ENCODE measurements at places on chromosomes 12 and 14.

GRCh38 chr12:122138181-122138580, 35.8 kb downstream of the IL31 start:
- DNase-seq: no peak

DNA sequence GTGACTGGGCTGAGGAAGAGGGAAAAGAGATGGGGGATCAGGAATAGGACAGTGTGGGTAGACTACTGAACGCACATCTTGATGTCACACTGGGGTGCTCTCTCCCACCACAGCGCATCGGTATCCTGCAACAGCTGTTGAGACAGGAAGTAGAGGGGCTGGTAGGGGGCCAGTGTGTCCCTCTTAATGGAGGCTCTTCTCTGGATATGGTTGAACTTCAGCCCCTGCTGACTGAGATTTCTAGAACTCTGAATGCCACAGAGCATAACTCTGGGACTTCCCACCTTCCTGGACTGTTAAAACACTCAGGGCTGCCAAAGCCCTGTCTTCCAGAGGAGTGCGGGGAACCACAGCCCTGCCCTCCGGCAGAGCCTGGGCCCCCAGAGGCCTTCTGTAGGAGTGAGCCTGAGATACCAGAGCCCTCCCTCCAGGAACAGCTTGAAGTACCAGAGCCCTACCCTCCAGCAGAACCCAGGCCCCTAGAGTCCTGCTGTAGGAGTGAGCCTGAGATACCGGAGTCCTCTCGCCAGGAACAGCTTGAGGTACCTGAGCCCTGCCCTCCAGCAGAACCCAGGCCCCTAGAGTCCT, 6.9 kb downstream of the C1QL4 start:
- DNase-seq: no peak

DNA sequence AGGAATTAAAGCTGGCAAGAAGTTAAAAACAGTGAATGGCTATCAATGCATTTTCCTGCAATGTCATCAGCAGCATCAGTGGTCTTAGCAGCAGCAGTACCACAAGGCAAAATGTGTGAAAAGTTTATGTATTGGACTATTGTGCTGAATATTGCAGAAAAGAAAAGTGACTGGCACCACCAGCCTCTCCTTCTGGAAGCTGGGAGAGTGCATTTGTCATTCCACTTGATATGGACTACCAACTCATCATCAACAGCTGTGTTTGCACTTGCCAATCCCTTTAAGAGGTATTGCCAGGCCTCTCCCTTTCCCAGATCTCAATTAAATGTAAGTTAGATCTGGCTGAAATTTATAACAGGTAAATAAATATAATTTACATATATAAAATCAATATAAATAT, 151.0 kb upstream of the GZMB start:
- no peak for DNase-seq

- DNase-seq: no peak
Measured at GRCh38 chr14:31934767-31935266, 142.3 kb upstream of the ARHGAP5 start.

DNA sequence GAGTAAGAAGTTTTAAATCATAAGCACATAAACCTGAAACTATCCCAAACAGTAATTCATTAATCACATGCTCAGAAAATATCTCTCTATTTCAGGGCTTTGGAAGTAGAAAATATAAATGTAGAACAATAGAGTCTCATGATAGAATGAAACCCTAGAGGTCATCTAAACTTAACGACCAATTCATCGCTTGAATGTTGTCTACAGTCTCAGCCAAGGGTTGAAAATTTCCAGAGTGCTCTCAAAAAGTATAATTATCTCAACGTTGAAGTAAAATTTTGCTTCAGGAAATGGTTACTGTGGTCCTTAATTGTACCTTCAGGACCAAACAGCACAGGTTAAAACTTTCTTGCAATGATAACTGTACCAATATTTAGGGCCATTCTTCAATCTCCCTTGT, 1053.6 kb upstream of the SEL1L start:
- DNase-seq: no peak

GRCh38 chr12:20280515-20280914, 87.8 kb upstream of the PDE3A start:
- no peak for DNase-seq

DNA sequence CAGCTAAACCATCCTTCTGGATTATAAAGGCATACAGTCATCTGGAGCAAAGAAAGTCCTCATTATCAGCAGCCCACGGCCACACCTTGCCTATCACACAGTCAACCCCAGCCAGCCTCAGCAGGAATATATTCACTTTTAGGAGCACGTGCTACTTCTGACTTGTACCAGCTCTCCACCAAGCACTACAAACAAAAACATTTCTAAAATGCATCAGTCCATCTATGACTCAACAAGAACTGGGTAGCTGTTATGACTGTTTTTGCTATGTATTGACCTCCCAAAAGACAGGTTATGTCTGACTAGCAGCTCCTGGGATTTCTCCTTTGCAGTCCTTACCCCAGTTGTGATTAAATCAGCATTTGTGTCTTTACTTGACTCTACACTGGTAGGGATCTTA, 31.2 kb downstream of the NUAK1 start:
- no peak for DNase-seq

DNA sequence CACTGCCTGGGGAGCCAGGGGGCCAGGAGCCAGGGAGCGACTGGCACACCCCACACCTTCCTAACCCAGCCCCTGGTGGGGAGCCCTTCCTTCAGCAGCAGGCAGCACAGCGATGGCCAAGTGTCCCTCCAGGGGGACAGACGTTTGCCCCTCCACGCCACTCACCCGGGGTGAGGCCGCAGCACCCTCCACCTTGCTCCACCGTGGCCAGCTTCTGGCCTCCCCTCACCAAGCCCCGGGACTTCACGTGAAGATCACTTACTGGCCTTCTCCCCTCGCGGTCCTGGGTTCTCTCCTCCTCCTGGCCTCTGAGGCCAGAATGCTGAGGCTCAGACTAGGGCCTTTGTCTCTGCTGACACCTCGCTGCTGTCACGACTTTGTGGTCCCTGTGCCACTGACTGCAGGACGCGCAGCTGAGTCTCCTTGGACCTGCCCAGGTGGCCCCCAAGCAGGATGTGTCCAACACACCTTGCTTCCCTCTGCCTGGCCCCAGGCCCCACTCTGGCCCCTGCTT, 3.5 kb upstream of the ASPG start:
- DNase-seq: no peak

DNA sequence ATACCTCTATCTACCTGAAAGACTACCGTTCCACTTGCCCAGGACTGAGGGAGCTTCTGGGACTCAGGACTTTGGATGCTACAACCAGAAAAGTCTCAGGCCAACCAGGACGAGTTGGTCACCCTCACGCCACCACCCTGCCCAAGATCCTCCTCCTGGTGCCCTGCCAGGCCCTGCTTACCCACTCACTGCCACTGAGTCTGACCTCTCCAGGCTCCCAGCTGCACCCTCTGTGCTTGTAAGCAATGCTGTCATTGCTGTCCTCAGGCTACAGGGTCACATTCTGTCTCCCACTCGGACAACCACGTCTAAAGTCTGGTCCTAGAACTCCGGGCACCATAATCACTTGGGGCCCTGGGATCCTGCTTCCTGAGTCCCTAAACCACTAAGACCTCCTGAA, 9.2 kb downstream of the TTC7B start:
- DNase-seq: no peak

GRCh38 chr12:62718762-62719426, 216.1 kb downstream of the PPM1H start:
- DNase-seq: no peak

DNA sequence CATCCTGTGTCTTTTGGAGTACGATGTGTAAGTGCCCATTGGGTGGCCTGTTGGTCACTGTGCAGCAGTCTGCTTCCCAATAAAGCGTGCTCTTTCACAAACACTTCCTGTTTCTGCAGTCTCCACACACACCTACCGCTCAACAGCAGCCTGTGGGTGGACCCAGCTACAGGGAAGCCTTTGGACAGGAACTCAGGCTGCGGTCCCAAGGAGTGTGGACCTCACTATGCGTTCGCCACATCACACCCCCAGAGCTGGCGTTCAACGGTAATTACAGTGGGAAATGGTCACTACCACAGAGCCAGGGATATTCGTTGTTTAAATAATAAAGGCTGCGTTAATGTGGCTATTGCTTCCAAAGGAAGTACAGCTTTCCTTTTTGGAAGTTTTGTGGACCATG, 16.2 kb downstream of the PSMC1 start:
- DNase-seq: no peak

GRCh38 chr12:42857106-42857505, 267.6 kb upstream of the PRICKLE1 start:
- DNase-seq: no peak

GRCh38 chr14:101579372-101580080, 18.2 kb downstream of the DIO3 start:
- DNase-seq: no peak

DNA sequence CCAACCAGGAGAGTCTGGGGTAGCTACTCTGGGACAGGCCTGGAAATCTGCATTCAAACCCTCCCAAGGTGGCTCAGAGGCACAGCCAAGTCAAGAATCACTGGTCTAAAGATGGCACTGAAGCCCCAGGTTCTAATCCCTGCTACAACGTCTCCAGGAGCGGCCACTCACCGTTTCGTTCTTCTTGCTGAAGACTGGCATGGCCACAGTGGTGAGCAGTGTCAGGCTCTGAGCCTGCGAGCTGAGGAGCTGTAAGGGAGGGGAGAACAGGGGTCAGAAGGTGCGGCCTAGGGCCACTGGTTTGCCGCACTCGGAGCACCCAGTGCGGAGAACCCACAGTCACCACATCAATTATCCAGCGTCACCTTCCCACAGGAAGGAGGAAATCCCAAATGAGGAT, 38.8 kb downstream of the CACNA2D4 start:
- no peak for DNase-seq

GRCh38 chr14:32657081-32657480, 281.6 kb upstream of the NPAS3 start:
- no peak for DNase-seq

GRCh38 chr14:81751198-81751597, 217.5 kb upstream of the SEL1L start:
- DNase-seq: no peak

GRCh38 chr14:102248121-102248520, 56.8 kb downstream of the MOK start:
- no peak for DNase-seq

Measured in stimulated activated CD4-positive, alpha-beta T cell treated with anti-CD3 and anti-CD28 coated beads, Interleukin-15, amount 100 ng/mL, for 48 hours (primary cell).